ENCODE measurements at places on chromosomes 7 and 10.
A peak's percentile ranks its signal among the peaks of the same experiment; 100 is the strongest.

- DNase-seq: no peak
These were observed 20.6 kb upstream of the VPS41 start for GRCh38 chr7:38929460-38930171.

DNA sequence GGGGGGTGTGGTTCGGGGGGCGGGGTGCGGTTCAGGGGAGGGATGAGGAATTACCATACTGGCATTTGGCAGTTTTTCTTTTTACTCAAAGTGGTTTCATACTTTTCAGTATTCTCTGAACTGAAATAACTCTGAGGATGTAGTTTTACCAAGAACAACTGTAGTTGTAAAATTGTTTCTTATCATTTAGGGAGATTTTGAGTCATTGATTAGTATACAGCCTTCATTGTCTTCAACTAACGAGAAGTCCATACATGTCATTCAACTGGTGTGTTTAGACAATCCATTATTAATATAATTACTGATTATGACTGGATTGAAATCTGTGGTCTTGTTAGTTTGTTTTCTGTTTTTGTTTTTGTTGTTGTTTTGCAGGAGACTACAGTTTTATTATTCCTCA lies 40.8 kb downstream of the COPG2 start:
- no peak for DNase-seq

DNA sequence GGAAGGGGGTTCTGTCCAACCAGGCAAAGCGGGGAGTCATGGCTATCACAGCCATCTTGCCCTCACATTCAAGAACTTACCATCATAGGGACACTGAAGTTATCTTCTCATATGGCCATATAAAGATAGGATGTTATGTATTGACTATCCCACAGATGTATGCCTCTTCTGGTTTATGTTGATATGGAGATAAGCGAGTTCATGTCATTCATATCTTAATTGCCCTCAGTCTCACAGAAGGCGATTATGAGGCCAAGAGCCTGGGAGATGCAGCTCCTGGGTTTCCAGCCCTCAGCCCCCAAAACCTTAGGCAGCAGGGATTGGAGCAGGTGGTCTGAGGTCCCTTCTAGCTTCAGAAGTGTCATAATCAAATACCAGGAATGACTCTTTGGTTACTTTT lies 8.5 kb upstream of the ANKRD61 start:
- DNase-seq: no peak

- DNase-seq: no peak
These were observed 376.9 kb downstream of the PHTF2 start for GRCh38 chr7:78175330-78176100.

- no peak for DNase-seq
These were observed 31.6 kb downstream of the IKZF1 start for GRCh38 chr7:50335795-50336754.

- no peak for DNase-seq
These were observed 57.0 kb downstream of the HECTD2 start for GRCh38 chr10:91467114-91467513.

DNA sequence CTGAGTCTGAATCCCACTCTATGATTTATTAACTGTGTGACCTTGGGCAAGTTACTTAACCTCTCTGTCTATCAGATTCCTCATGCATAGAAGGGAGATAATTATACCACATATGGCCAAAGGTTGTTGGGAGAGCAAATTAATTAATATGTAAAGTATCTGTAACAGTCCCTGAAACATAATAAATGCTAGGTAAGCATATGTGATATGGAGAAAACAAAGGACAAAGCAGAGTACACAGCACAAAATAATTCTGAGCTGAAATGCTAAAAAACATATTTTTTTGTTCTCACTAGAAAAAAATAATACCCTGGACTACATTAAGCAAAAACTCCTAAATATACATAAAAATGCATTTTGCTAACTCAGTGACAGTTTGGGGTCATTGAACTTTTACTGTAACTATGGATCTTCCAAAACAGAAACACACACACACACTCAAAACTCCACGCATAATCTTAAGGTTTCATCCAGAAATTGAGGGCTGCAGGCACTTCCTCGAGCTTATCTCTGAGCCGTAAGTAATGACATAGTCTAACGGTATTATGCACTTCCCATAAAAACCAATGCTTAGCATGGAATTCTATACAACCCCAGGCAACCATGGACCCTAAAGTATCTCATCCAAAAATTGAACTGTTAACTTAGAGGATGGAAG lies 201.7 kb upstream of the PTN start:
- DNase-seq: no peak

DNA sequence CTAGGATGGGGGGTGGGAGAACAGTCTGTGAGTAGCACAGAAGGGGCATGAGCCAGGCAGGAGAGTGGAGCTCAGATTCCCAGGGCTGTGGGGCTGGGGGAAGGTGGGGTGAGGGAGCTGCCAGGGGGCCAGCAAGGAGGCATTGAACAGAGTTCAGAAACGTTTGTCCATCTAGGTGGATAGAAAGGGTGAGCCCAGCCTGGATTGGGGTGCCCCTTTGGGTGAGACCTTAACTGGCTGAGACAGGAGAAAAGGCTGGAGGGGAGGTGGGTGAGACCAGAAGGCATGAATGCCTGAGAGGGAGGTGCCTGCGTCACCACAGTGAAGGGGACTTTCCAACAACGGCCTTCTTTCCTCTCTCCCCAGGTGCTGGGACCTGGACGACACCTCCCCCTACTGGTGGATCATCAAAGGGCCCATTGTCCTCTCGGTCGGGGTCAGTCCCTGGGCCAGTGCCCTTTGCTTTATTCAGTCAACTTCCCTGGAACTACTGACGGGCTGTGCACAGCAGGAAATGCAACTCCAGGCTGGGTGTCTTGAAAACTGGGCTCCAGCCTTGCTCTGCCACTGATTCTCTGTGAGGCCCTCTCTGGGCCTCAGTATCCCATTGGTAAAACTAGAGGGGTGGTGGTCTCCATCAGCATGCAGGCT lies 11.0 kb downstream of the GHRHR start:
- DNase-seq: no peak

- no peak for DNase-seq
These were observed 205.3 kb upstream of the GALNT17 start for GRCh38 chr7:70926666-70927065.

GRCh38 chr7:102967798-102968197 lies 55.0 kb downstream of the LRRC17 start:
- DNase-seq: no peak

GRCh38 chr7:47031786-47032535 lies 550.0 kb downstream of the TNS3 start:
- no peak for DNase-seq

- no peak for DNase-seq
These were observed 148.2 kb downstream of the KCND2 start for GRCh38 chr7:120421151-120421651.

DNA sequence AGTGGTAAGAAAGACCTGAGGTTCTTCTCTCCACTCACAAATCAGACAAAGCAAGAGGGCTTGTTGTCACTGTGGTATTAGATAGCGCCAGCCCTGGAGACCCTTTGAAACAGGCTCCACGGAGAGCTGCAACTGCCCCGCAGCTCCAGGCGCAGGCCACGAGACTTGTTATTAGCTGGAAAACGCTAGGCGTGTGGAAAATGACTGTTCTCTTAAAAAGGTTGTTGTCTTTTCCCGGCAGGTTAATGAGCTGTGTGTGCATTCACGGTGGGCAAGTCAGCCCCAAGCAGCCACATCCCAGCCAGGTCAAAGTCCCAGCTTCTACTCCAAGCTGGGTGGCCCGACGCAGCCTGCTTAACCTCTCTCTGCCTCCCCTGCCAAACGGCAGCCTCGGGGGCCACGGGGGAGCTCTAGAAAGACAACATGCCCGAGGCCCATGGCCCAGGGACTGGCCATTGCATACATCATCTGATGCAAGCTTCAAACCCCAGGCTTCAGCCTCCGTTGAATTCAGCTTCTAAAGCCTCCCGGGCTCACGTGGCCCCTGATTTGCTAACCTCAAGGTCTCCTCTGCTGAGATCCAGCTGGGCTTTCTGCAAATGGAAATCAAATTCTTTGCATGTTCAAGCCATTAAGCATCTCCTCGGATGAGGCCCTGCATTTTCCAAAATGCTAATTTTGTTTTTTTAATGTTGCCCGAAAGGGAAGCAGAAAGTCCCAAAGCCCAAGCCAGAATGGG lies 61.3 kb upstream of the DNAAF5 start:
- peak; percentile 58 for DNase-seq

DNA sequence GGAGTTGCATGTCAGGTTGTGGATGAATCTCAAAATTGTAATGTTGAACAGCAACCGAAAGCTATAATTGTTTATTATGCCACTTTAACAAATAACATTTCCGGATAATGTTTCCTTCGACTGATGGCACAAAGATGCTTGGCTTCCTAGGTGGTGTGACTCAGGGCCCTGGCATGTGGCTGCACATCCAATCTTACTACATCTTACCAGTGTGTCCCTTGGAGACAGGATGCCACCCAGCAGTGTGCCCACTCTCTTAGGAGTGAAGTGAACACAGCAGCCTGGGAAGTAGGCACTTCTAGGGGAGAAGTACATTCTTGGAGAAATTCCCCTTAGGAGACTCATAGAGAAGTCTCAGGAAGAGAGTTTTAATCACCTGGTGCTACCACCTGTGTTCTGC lies 33.0 kb upstream of the GPR26 start:
- no peak for DNase-seq

GRCh38 chr10:78634389-78634815 lies 434.4 kb upstream of the ZMIZ1 start:
- no peak for DNase-seq

- no peak for DNase-seq
These were observed 57.2 kb downstream of the ARHGAP12 start for GRCh38 chr10:31871266-31872065.

DNA sequence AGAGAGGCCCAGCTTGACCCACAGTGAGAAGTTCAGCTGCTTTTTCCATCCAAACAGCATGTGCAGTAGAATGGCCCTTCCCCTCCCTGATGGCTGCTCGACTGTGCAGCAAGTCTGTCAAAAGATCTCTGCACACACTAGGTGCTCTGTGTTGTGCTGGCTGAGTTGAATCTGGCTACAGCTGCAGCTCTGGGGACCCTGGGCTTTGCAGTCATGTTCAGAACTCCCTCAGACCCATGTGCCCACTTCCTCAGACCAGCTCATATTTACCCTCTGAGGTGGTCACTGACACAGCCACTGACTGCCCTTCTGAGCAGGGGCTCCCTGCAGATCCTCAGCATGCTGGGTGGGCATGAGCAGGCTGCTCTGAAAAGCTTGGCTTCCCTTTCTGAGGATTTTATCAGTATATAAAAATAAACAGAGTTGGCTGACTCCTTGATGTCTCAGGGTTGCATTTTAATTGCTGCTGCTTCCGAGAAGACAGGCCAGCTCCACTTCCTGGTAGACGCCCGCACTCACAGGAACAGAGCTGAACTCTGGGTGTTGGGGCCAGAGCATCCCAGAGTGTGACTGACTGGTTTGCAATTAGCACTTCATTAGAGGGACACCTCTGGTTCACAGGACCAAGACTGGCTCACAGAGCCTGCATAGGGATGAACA lies 507.9 kb downstream of the RPS24 start:
- DNase-seq: no peak

DNA sequence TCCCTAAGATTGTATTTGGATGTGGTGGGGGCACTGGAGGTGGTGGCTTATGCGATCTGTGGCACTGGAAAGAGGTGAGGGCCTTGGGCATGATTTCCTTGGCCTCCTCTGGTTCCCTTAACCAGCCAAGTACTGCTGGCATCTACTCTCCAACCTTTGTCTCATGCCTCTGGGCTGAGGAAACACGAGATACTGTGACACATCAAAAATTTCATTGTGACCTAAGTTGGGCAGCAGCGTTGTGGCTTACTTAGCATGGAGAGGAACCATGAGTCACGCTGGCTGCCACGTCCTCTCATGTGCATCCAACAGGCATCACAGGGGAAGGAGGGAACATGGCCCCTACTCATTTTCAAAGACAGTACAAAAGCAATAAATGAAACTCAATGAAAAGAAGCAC lies 29.7 kb upstream of the GSDME start:
- DNase-seq: no peak

DNA sequence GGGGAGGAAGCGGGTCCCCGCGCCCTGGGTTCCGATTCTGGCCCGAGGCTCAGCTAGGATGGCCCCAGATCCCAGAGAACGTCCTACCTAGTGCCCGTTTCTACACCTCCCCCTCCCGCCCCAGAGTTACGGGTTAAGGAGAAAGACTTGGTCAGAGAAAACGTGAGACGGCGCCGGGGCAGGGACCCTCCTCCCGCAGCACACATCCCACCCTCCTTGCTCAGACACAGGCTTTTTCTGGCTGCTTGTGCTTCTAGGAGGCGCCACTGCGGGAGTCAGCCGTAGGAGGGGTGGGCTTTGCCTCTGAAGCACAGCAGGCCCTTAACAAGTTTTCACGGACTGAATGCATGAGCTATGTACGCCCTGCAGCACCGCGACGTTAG lies 104.9 kb upstream of the LEP start:
- no peak for DNase-seq

GRCh38 chr10:69413221-69413865 lies 3.4 kb downstream of the TACR2 start:
- DNase-seq: peak; percentile 36

GRCh38 chr7:139345042-139345441 lies 3.9 kb downstream of the FMC1 start:
- no peak for DNase-seq

DNA sequence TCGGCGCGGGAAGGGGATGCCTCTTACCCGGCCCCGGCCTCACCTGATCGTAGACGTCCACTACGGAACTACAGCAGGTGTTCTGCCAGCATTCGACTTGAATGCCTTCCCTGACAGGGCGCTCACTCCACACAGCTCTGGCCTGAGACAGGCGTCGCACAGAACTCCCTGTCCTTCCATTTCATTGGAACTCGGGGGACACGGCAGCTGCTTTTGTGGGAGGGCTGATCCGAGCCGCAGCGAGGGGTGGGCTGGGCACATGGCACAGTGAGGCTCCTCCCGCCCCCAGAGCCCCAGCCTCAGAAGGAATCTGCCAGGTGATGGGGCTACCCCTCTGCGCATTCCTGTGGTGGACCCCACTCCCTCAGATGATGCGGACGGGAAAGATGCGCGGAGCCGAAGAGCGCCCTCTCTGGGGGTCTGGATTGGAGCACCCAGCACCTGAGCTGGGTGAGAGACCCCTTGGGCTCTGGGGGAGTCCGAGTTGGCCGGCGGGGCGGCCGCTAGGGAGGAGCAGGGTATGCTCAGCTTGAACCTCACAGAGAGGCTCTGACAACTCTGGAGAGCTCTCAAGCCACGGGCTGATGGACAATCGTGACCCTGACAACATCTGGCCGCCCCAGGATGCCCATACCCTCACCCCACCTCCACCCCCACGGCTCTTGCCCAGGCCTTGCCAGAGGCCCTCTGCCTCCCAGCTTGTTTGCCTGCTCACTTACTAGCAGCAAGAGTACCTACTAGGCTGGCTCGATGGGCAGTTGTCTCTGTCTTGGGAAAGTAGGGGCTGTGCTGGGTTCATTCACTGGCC lies 36.6 kb downstream of the RASGEF1A start:
- no peak for DNase-seq

- DNase-seq: no peak
These were observed 502.9 kb downstream of the DNAJB6 start for GRCh38 chr7:157839672-157840167.
